NCI-H2227 treated with DMSO at 0.1 percent for 48 hours (cell line): ENCODE measurements at places on chromosomes 2 and 18.

GRCh38 chr2:68974946-68975665, 670 bp downstream of the GKN1 start:
- DNase-seq: no peak

DNA sequence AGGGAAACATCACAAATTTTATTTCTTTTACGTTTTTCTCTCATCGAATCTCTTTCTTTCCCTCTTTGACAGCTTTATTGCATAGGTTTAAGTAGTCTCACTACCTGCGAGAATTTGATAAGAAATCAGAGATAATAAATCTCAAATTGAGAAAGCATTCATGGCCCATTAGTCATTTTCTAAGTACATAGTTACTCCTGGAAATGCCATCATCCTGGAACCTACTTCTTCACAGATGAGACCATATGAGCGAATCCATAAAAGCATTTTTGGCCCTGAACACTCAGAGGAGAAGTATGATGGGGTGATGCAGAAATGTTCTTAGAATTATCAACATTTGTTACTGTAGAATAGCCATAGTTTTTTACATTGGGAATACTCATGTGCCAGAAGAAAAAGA, 138.0 kb upstream of the ARHGAP28 start:
- DNase-seq: no peak

DNA sequence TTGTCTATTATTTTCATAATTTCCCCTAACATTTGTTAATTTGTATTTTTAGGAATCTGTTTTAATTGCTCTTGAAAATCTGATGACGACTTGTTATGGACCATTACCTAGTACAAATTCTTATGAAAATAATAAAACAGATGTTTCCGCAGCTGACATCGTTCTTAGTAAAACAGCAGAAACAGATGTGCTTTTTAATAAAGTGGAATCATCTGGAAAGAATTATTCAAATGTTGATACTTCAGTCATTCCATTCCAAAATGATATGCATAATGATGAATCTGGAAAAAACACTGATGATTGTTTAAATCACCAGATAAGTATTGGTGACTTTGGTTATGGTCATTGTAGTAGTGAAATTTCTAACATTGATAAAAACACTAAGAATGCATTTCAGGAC, 69.9 kb downstream of the PMS1 start:
- DNase-seq: no peak

- no peak for DNase-seq
Measured at GRCh38 chr2:168622559-168622958, 166.5 kb downstream of the CERS6 start.

DNA sequence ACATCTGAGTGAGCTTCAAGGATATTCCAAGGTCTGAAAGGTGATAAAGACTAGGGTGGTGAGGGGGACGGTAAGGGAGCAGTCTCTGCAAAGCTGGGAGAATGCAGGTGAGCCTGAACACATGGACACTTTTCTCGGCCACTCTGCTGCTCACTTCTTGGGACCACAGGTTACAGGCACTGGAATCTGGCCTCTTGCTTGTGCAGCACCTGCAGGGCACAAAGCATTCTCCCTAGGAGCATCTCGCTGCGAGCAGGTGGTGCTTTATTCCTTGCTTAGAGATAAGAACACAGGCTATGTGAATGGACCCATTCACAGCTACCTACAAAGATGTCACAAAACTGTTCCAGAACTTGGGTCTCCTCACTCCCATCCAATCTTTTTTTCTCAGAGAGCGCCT, 153.2 kb downstream of the DDX1 start:
- DNase-seq: no peak

- DNase-seq: no peak
Measured at GRCh38 chr2:177641331-177641730, 248.8 kb downstream of the AGPS start.

DNA sequence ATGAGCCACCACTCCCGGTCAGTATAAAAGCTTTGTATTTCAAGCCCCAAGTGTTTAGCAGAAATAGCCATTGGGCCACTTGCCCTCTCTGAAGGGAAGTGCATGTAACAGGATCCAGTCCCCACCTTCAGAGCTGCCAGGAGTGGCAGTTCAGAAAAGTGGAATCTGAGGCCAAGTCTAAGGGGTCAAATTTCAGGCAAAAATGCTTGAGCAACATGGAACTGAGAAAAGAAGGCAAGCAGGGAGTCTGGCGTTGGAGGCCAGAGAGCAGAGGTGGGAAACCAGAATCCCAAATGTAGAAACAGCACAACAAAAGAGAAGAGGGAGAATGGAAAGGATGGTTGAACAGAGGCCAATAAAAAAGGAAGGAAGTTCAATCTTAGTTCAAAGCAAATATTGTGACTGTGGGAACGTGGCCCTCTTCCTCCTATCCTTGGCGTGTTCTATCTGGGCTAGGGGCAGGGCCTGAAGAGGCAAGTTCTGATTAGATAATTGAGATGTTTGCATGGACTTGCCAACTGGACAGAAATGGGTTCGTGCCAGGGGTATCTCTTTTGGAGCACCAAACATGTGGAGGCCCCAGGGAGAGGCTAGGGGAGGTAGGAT, 102.2 kb downstream of the AP1S3 start:
- DNase-seq: no peak
